ENCODE measurements at places on chromosomes 7 and 10.
A peak's percentile ranks its signal among the peaks of the same experiment; 100 is the strongest.

DNA sequence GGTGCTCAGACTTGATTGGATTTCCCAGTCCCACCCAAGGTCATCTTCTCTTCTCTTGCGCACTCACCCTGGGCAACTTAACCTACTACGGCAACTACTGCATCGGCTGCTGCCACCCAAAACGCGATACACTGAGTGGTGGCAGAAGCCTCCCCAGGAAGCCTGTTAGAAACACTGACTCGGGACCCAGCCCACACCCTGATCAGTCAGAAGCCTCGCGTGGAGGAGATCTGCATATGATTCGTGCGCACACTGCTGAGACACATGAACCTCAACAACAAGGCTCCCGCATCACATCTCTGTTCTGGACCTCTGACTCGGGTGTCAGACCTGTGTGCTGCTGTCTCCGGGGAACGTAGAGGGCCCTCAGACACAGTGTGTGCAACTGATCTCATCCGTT is 419.5 kb downstream of the PAXIP1 start:
- no peak for DNase-seq

DNA sequence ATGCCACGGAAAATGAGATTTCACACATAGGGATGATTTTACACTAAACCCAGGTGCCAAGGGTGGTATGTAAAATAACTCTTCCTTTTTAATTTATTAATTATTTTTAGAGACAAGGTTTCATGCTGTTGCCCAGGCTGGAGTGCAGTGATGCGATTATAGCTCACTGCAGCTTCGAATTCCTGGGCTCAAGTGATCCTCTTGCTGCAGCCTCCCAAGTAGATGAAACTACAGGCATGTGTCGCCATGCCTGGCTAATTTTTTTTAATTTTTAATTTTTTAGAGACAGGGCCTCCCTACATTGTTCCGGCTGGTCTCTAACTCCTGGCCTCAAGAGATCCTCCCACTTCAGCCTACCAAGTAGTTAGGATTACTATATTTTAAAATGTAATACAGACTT is 2.3 kb upstream of the CNNM1 start:
- DNase-seq: no peak

DNA sequence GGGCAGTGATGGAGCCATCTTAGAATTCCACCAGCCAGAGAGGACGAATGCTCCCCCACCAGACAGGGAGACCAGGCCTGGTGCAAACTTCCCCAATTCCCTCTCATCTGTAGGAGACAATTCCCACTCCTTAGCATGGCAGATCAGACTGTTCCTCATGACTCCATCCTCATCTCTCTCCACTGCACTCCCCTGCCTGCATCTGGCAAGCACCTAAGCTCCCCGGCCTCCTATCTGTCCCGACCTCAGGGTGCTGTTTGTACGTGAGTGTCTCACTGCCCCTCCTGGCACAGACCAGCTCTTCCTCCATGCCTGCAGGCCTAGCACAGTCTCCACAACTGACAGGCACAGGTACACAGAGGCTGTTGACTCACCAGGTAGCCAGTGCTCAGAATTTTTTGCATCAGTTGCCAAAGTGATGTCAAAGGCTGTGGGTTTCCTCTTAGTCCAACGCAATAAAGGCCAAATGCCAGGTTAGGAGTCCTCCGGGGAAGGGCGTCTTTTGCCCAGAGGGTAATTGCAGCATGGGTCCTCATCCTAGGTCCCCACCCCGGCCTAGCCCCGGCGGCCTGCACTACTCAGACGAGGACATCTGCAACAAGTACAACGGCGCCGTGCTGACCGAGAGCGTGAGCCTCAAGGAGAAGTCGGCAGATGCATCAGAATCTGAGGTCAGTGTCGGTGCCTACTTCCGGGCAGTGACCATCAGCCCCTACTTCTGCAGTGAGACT is 436.8 kb upstream of the FOXK1 start:
- no peak for DNase-seq

- DNase-seq: no peak
These were observed 4.5 kb upstream of the GPRIN2 start for GRCh38 chr10:46560952-46561351.

GRCh38 chr10:115129752-115130151 is 36.6 kb downstream of the ATRNL1 start:
- DNase-seq: no peak

GRCh38 chr10:29555091-29555745 is 79.6 kb downstream of the SVIL start:
- no peak for DNase-seq

GRCh38 chr10:92574548-92575261 is 812 bp upstream of the IDE start:
- DNase-seq: no peak

DNA sequence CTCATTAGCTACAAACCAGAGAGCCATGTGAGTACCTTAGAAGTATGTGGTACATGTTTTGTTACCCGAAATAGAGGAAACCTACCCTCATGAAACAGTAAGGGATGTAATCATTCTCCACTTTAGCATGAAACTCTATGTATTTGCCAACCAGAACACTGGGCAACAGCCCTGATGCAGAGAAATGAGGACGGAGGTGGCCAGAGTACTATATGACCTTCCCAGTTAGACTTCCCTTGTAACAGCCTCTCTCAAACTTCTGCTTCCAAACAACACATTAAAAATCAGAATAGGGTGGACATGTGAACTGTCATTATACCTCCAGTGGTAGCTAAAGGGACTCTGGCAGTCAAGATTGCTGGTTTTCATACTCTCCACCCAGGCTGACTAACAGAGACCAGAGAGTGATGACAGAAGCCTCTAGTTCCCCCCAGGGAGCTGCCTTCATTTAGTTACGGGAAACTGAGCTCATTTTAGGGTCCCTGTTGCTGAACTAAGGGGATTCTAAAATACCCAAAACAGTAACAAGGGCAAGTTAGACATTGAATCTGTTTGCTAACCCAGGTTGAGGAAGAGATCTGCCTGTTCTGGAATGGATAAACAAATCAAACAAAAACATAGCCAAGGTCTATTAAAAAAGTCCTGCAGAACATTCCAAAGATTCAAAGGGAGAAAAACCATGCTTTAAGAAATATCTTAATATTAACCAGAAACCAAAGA is 83.1 kb downstream of the VPS41 start:
- no peak for DNase-seq

DNA sequence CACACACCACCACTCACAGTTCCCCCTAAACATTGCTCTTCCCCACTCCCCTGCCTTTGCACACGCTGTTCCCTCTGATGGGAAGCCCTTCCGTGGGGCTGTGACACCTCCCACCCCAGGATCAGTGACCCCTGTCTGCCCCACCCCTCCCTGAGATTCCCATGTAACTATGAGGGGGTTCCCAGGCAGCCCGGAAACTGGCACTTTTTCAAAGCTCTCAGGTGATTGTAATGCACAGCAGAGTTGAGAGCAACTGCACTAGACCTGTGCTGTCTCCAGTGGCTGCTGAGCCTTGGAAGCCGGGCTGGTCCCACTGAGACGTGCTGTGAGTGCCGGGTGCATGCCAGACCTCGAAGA is 29.8 kb downstream of the GPRIN2 start:
- DNase-seq: peak; percentile 20

- DNase-seq: peak; percentile 38
These were observed 14.0 kb downstream of the GATAD1 start for GRCh38 chr7:92461027-92462003.

DNA sequence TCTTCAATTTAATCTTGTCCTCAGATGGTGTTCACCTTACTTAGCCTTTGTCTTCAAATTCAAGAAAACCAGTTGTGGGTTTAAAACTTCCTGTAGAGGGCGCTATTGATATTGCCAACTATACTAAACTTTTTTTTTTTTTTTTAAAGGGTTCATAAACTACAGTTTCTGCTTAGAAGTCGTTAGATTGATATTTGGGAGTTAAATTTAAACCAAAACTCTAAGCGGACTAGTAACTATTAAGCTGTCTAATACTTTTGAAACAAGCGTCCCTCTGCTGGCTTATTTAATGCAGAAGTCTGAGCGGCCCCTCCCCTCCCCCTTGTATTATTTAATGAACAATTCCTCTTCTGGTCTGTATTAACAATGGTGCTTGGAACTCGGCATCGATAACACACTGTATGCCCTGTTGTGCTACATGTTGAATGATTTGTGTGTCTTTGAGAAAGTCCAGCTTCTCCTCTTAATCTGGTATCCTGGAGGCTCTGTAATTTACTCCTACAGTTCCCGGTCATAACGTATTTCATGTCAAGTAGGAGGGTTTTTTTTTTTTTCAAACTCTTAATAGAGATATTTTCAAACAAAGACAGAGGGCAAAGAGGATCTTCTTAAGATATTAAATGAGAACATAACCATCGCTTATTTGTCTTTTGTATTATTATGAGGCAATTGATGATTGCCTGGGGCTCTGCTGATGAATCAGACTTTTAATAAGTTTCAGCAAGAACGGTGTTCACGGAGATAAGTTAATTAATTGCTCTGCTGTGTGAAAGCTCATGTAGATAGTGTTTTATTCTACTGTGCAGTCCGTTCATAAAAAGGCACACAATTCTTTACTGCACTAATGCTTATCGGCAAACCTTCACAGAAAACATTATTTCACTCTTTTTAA is 22.6 kb upstream of the CREB5 start:
- no peak for DNase-seq

GRCh38 chr10:20334559-20334958 is 518.3 kb downstream of the PLXDC2 start:
- DNase-seq: no peak

DNA sequence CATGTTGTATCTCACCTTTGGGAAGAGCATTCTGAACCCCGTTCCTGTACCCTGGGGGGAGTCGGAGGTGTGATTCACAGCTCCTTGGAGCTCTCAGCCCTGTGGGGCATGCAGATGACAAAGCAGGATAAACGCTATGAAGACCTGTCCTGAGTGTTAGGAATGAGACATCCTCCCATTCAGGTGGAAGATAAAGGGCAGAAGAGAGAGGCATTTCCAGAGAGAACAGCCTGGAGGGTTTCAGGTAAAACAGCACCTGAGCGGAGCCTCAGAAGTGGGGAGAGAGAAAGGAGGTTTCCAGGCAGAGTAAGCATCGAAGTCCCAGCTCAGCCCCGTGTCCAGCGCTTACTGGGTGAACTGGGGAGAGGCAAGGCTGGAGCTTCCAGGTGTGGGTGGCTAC is 288.9 kb downstream of the KLF6 start:
- DNase-seq: no peak

GRCh38 chr7:84362360-84362759 is 167.8 kb upstream of the SEMA3A start:
- no peak for DNase-seq

GRCh38 chr10:44357023-44357540 is 27.8 kb downstream of the CXCL12 start:
- DNase-seq: no peak

DNA sequence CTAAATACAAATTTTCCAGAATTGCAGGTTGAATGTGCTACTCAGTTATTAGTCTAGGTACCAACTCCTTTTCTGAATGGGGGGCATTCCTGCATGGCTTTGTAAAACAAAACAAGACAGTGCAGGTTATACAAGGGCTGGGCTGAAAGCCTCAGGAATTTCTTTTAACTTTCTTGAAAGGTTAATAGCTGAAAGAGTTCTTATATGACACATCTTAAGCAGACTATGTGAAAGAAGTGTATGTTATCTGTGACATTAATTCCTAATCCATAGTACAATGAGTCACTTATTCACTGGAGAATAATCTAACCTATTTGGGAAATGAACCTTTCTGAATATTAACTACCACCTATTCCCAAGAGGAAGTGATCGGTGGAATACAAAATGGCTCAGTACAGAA is 115.6 kb upstream of the FAM133B start:
- no peak for DNase-seq

DNA sequence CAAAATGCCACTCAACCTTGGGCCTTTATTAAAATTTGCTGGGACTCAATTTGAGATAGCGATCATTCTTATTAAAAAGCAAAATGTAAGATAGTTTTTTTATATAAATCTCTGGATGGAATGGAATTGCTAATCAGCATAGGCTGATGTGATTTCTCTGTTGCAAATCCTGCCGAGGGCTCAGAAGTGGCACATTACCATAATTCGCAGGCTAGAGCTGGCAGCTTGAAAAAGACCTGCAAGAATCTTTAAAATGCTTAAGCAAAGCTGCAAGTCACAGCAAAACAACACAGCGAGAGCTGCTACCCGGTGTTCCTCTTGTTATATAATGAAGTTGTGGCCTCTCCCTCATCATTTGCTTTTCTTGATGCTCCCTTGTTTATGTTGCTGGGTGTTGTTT is 448.1 kb downstream of the GATA3 start:
- no peak for DNase-seq

Data from activated naive CD4-positive, alpha-beta T cell treated with anti-CD3 and anti-CD28 coated beads, Interleukin-2, amount 10 ng/mL, durations not matched to agents 7 days and 5 days (primary cell).